ENCODE measurements at places on chromosomes 7 and 10.

DNA sequence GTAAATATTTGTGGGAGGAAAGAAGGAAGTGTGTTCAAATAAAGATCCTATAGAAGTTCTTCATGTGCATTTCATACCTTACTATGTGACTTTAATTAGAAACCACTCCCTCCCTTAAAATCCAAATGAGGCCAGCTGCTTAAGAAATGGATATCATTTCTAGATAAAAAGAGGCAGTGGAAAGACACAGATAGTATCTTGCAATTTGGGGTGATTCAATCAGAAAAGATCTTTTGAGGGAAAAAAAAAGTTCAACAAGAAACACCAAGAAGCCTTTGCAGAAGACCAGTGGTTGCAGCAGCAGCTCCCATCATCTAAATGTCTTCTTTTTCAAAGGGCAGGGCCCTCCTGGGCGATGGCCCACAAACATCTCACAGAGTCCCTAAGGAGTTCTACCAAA is 200.1 kb downstream of the LRRN3 start:
- no peak for DNase-seq

- DNase-seq: peak; percentile 42
Measured at GRCh38 chr7:50261593-50261992, 42.9 kb upstream of the IKZF1 start.

GRCh38 chr7:46566097-46566774 is 645.2 kb upstream of the IGFBP3 start:
- DNase-seq: no peak

DNA sequence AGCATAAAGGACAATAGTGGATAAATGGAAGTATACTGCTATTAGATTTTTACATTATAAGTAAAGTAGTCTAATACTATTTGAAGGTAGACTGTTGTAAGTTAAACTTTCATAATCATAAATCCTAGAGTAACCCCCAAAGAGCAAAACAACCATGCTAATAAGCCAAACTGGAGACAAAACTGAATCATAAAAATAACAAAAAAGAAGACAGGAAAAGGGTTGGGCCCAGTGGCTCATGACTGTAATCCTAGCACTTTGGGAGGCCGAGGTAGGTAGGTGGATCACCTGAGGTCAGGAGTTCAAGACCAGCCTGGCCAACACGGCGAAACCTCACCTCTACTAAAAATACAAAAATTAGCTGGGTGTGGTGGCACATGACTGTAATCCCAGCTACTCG is 9.7 kb downstream of the CACUL1 start:
- no peak for DNase-seq

DNA sequence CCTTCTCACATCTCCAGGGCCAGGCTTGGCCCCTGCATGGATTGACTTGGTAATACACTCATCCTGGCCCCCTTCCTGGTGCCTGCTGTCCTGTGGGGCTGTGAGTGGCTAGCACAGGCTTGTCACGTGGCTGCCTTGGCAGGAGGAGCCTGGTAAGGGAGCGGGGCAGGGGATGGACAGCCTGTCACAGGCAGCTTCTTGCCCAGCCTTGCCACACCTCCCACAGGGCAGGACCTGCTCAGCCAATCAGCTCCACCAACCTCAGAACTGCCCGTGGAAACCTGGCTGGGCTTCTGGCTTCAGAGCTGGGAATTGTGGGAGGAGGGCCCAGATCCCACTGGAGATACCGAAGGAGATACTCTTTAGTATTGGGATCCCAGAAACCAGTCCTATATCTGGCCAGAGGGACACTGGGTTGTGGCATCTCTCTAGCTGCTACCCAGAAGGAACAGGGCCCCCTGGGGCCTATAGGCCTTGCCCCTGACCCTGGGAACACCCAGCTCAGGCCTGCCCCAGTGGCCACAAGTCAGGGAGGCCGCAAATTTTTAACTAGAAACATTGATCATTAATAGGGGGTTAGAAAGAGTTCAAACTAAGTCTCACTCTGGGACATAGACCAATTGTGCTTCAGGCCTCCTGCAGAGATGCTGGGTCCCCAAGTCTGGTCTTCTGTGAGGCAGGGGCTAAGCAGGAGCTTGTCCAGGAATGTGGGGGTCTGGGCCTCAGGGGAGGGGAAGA is at the start of gene HOGA1:
Gene HOGA1 (plus strand): TSS at position 330 of the 738 bp plus-strand sequence. CDS start 315 bp downstream, at position 645.
- no peak for DNase-seq

DNA sequence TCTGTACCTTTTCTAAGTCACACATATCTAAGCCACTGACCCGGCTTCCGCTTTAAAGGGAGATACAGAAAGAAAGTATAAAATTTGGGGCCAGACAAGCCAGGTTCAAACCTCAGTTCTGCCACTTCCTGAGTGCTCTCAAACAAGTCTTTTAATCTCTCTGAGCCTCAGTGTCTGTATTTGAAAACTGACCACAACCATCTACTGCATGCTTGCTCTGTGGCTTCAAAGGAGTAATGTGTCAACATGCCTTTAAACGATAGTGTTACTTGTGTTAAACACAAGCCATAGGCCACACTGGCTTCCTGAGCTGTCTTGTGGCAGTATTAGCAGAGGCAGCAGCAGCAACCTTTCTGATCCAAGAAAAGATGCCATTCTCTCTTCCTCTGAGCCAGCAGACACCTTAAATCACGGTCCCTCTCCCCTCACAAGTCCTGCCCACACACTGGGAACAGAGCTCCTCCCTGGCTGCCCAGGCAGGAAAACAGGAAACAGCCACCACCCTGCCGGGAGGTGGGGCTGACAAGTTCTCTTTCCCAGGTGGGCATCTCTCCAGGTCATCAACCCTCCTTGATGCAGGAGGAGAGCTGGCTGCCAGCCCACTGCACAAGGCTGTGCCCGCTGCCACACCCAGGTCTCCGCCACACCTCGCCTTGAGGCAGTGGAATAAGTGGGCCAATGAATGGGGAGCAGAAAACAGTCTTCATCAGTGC is 10.7 kb downstream of the HIP1 start:
- no peak for DNase-seq

DNA sequence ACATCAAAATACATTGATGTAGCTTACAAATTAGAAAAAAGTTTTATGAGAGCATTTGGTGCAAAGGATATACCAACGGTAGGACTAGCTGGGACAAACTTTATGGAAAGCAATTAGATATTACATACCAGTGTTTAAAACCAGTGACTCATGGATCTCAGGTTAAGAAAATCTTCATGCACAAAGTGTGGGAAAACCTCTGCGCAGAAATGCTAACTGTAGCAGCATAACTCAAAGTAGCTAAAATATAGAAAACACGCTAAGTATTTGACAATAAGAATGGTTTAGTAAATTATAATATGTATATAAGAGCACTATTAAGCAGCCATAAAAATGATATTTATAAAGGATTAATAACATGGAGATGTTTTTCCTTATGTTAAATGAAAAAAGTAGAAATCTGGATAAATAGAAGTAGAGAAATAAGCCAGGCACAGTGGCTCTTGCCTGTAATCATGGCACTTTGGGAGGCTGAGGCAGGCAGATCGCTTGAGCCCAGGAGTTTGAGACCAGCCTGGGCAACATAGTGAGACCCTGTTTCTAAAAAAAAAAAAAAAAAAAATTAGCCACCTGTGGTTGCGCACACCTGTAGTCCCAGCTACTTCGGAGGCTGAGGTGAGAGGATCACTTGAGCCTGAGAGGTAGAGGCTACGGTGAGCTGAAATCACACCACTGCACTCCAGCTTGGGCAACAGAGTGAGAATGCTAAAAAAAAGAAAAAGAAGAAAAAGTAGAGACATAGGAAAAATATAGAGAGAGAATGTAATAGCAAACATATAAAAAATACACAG is 37.2 kb downstream of the TBXAS1 start:
- DNase-seq: no peak

DNA sequence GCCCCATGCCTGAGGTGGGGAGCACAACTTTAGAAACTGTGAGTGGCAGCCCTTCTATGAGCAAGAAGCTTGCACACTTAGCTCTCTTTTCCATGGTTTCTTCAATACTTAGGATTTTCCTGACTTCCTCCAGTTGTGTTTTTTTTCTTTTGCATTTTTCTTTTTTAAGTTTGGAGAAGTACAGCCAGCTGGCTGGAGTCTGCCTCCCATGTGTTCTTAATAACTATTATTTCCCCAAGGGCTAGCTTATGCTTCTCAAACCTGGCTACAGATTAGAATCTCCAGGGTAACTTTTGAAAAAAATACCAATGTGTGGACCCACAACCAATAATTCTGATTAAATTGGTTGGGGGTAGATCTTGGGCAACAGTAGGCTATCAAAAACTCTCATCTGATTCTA is 37.4 kb upstream of the MEOX2 start:
- no peak for DNase-seq

GRCh38 chr10:4151466-4151865 is 366.5 kb upstream of the KLF6 start:
- no peak for DNase-seq

GRCh38 chr7:15128716-15129115 is 226.2 kb upstream of the DGKB start:
- no peak for DNase-seq

GRCh38 chr7:105268511-105269392 is 120.0 kb downstream of the SRPK2 start:
- DNase-seq: peak; percentile 14

DNA sequence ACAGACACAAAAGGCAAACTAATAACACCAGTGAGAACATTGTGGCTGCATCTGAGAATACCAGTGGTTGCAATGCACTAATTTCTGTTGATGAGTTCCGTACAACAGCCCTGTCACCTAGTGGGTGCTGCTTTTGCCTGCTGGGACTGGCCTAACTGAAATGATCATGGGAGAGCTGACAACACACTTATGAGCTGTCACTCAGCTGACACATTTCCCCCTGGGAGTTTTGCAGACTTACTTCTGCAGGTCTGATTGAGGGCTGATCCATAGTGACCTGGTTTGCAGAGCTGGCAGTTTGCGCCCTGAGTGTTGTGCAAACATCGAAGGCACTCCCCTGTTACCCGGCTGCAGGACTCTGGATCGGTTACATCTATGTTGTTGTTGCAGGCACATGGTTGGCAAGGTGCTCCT is 60.6 kb upstream of the LAMB1 start:
- peak; percentile 5 for DNase-seq

DNA sequence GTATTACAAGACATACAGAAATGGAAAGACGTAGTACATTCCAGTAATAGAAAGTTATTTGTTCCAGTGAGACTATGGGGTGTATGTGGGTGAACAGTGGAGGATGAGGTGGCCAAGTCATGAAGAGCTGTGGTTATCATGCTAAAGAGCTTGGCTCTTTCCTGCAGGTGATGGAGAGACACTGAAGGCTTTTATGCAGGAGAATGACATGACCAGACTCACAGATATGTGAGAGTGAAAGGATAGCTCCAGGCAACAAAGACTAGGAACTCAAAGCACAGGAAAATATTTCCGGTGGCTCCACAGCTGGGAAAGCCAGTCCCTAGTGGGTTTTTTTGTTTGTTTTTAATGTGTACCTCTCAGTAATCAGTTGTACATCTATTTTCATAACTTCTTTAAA is 133.5 kb downstream of the TSPAN12 start:
- DNase-seq: no peak

DNA sequence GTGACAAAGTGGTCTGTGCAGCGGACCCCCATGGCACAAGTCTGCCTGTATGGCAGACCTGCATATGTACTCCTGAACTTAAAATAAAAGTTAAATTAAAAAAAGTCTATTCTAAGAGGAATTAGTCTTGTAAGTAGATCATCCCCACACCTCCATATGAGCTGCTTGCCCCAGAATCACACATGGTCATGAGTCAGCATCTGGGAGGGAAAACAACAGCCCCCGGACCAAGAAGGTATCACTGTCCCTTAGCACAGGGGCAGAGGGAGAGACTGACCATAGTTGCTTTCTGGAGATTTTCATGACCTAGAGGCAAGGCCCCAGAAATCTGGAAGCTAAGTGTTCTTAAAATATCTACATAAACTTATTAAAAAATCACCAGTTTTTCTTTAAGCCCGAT is 86.6 kb upstream of the PDK4 start:
- no peak for DNase-seq

DNA sequence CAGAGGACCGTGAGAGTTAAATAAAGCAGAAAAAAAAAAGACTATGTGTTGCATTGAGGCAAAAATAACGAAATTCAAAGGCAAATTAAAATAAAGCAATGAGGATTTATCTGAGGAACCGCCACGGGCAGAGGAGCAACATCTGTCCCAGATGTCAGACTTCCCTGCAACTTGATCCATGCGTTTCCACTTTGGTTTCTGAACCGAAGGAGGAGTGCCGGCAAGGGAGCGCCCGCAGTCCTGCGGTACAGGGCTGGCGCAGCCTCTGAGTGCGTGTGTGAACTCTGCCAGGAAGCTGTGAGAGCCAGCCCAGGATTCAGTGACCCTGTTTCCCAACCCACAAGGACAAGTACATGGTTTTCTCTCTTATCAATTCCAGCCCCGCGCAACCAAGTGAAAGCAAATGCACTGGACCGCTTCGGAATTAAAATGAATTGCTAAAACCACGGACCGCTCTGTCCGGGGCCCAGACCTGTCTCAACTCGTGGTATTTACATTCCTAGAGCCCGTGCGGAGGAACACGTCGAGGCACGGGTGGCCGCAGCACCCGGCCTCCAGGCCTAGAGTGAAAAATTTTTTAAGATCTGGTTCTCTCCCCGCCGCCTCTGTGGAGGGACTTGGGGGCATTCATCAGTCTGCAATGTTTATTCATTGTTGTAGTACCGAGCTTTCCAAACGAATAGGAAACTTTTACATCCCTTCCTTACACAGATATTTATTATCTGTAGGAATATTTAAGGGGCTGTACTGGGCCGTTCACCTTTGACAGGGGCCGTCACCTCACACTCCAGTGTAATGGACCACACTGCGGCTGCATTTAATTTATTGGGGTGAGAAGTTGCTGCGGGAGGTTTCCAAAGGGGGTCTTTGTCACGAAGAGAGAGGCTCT is 291.5 kb upstream of the NFE2L3 start:
- DNase-seq: no peak

GRCh38 chr7:146291900-146292299 is 175.3 kb downstream of the CNTNAP2 start:
- DNase-seq: no peak

- no peak for DNase-seq
Measured at GRCh38 chr10:78915190-78915518, 153.6 kb upstream of the ZMIZ1 start.

DNA sequence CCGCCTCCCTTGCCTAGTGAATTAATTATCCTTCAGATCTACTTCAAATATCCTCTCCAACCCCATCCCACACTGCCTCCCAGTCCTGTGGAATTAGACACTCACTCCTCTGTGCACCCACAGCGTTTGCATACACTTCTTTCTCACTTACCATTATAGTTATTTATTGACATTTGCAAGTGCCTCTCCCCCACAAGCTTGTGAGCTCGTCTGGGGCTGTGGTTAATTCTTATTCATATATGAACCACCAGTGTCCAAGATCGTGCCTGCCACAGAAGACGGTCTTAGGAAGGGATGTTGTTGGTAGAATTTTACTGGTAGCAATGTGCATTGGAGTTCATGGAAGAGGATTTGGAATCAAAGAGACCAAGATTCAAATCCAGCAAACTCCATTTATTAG is 68.1 kb upstream of the AOAH start:
- no peak for DNase-seq

DNA sequence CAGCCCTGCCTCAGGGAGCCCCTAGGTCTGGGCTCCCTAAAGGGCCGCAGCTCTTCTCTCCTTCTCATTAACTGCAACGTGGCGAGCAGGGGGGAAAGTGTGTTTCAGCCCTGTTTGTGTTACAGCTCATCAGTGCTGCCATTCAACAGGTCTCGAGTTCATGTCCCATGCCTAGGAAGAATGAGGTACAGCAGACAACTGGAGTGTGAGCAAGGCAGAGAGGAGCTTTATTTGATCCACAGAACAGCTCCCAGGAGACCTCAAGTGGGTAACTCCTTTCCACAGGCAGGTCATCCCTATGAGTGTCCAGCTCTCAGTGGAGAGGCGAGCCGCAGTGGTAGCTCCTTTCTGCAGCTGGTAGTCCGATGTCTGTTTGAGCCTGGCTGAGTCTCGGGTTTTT is 313.1 kb downstream of the AUTS2 start:
- no peak for DNase-seq
